HS-27A (cell line): ENCODE measurements at places on chromosomes 4 and X.

- peak; percentile 43 for DNase-seq
Observed at GRCh38 chr4:154132406-154132805, 343.5 kb upstream of the SFRP2 start.

DNA sequence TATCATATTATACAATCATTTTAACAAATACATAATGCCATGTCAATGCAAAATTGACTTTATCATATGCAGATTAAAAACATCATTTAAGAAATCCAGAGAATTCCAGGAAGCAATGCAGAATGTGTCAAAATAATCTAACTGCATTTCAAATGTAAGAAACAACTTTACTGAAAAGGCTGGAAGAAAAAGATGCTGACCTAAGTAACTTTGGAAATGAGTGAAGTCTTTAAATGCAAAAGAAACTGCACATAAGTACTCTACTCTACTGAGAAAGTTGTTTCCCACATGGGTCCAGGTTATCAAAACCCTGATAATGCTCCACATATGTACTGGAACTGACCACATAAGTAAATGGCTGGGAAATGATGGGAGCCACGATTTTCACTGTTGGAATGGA is 149.9 kb downstream of the EVC2 start:
- no peak for DNase-seq

DNA sequence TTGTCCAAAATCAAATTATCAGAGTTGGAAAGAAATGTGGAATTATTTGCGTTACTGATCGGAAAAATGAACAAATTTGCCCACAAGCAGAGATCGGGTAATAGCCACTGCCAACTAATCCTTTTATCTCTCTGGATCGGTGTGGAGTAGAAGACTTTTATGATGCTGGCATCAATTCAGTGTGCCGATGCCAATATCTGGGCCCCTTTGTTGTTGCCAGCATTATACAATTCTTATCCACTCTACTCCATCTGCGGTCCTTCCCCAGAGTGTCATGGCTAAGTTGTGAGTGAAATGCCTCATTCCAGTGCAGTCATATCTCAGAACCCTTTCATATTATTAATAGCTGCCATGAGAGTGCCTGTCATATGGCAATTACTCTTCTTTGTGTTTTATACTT is 660.2 kb downstream of the ADGRL3 start:
- DNase-seq, result no peak

DNA sequence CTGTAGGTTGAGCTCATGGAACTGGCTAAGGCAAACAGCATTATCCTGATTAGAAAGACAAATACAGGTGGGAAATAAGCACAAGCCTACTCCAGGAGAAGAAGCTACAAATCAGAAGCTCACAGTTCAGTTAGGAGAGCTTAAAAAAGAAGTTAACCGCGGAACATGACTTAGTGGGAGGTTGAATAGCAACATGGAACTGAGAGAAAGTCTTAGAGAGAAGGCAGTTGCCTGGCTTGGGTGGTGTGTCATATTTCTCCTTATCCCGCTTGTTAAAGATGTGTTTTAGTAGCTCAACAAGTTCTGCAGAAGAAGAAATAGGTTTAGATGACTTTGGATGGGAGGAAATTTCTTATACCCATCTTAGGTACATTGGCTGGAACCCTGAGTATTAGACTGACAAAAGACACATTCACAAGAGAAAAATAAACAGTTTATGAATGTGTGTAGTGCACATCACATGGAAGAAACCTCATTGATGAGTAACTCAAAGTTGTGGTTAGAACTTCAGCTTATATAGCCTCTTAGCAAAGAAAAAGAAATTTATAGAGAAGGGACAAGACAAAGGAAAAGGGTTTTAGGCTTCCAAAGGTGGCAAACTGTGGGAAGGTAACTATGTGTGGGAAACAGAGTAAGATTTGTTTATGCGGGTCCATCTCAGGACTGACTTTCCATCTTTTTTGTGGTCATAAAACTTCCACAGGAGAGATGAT is 37.4 kb upstream of the RXFP1 start:
- no peak for DNase-seq
